ENCODE measurements at places on chromosomes 6 and 20. TPM values are rescaled to one million over a fixed set of nuclear protein-coding genes. Genes with fewer than 3 reads are reported as not detected.

- no peaks in the 10 kb centered on the region for H3K4me1 ChIP-seq
- H3K27ac ChIP-seq: no peak overlapping the region
- H3K27me3 ChIP-seq: peaks cover 5% of the 10 kb centered on the region
- DNase-seq: no peak
- H3K4me3 ChIP-seq: no peak overlapping the region
- H3K36me3 ChIP-seq: no peaks in the 10 kb centered on the region
Measured at GRCh38 chr20:36017048-36017951, 48.9 kb downstream of the CNBD2 start.

Gene TGM3
- total RNA-seq: not detected

DNA sequence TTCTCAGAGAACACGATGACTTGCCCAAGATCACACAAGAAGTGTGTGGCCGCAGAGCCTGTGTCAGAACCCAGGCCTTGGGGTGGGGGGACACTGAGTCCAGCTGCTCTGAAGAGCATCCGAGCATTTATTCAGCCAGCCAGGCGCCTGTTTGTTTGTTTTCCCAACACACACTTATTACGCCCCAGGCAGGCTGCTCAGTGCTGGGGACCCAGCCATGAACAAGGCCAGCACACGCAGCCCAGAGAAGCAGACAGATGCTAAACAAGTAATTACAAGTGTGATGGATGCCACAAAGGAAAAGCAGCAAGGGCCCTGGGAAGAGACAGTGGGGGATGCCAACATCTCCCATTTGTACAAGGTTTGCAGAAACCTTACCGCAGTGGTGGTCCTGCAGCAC, 19.4 kb upstream of the SIRPA start:
- H3K27ac ChIP-seq: no peak overlapping the region
- no peak for DNase-seq
- no peaks in the 10 kb centered on the region for H3K27me3 ChIP-seq
- H3K36me3 ChIP-seq: no peaks in the 10 kb centered on the region
- H3K4me1 ChIP-seq: no peaks in the 10 kb centered on the region

DNA sequence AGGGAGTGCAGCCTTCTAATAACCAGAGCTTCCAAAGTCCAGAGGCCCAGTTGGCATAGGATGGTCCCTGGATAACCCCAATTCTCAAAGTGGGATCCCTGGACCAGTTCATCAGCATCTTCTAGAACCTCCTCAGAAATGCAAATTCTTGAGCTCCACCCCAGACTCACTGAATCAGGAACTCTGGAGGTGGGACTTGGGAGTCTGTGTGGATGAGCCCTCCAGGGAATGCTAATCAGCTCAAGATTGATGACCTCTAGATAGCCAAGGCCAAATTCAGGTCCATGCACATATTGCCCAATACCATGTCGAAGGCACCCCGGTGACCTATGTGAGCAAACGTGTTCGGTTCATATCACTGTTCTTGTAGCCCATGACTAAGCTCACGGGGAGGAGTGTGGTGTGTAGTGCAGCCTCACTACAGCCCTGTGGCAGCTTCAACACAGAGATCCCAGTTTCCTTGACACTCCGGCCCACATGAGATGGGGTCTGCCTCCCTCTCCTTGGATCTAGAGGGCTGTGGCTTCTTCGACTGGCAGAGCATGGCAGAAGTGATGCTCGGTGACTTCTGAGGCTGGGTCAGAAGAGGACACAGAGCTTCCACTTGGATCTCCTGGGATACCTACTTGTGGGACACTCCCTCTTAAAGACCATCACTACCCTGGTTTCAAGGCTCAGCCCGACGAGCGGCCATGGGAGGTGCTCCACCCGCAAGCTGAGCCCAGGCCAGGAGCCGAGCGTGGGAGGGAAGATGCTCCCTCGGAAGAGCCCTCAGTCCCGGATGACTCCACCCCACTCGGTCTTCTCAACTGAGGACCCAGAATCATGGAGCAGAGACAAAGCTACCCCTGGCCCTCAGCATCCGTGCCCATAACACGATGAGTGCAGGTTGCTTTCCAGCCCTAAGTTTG, 151.1 kb upstream of the CST7 start:
- H3K4me3 ChIP-seq: no peak overlapping the region
- no peak overlapping the region for H3K27ac ChIP-seq
- H3K36me3 ChIP-seq: no peaks in the 10 kb centered on the region
- no peak for DNase-seq
- no peaks in the 10 kb centered on the region for H3K4me1 ChIP-seq
- H3K27me3 ChIP-seq: no peaks in the 10 kb centered on the region

DNA sequence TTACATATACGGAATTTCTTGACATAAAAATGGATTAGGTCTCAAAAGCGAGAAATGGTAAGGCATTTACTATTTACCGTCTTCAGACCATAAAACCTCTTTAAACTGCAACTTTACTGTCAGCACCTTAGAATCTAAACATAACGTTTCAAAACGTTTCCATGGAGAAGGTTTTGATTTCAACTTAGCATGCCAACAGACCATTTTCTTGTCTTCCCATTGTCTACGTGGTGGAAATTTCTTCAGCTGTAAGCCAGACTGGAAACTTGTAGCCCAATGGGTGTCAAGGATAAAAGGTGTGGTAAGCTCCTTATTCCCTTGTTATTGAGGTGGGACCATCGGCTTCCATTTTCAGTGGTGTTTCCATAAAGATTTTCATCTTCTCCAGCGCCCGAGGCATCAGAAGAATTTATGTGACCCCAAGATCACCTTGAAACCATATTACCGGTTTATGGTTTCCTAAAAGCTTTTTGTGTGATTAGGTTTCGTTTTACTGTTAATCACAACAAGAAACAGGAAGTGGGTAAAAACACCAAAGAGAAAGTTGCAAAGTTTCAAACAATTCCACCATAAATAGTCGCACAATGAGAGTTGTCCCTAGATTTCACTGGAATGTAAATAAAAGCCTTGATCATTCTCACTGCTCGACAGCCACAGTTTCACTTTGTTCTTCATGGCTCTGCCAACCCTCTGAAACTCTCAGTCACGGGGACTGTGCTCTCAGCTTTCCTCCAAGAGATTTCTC, 63.0 kb upstream of the CD2AP start:
- H3K4me3 ChIP-seq: peak overlapping the region; percentile 70
- peaks cover 26% of the 10 kb centered on the region for H3K27me3 ChIP-seq
- no peaks in the 10 kb centered on the region for H3K36me3 ChIP-seq
- DNase-seq: peak; percentile 13

Gene EDN1
- total RNA-seq: 0.09 TPM

Gene TPX2
- 83.0 TPM for total RNA-seq

- H3K27me3 ChIP-seq: no peaks in the 10 kb centered on the region
- peaks cover 62% of the 10 kb centered on the region for H3K4me1 ChIP-seq
- DNase-seq: no peak
- peak overlapping the region; percentile 62 for H3K27ac ChIP-seq
- peaks cover 6% of the 10 kb centered on the region for H3K36me3 ChIP-seq
Measured at GRCh38 chr20:3993109-3993508, 22.2 kb downstream of the RNF24 start.

Gene NMBR
- not detected for total RNA-seq

GRCh38 chr6:30508890-30509736, 19.8 kb downstream of the HLA-E start:
- peak overlapping the region; percentile 23 for H3K4me3 ChIP-seq
- peaks cover 43% of the 10 kb centered on the region for H3K4me1 ChIP-seq
- H3K27ac ChIP-seq: peak overlapping the region; percentile 82
- no peak for DNase-seq
- H3K36me3 ChIP-seq: peaks cover 5% of the 10 kb centered on the region
- no peaks in the 10 kb centered on the region for H3K27me3 ChIP-seq

Gene TTPAL
- 19.7 TPM for total RNA-seq

- no peaks in the 10 kb centered on the region for H3K4me1 ChIP-seq
- no peak overlapping the region for H3K27ac ChIP-seq
- H3K36me3 ChIP-seq: no peaks in the 10 kb centered on the region
- H3K27me3 ChIP-seq: no peaks in the 10 kb centered on the region
- H3K4me3 ChIP-seq: no peak overlapping the region
Measured at GRCh38 chr6:1724616-1725015, 114.9 kb downstream of the FOXC1 start.

DNA sequence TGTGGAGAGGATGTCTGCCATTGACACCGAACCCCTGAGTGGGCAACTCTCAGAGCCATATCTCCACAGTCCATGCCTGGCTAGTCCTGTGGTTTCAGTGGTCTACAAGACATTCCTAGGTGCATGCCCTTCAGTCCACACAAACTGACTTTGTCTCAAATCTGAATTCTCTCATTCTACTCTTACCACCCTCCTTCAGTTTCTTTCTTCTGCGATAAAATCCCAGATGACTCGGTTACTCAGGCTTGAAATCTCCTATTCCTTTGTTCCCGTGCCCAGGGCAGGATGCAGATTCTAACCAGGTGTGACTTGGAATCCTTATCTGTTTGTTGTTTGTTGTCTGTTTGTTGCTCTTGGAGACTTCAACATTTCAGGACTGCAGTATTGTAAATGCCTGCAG, 9.3 kb downstream of the CDS2 start:
- no peak overlapping the region for H3K27ac ChIP-seq
- peaks cover 8% of the 10 kb centered on the region for H3K4me1 ChIP-seq
- DNase-seq: no peak

DNA sequence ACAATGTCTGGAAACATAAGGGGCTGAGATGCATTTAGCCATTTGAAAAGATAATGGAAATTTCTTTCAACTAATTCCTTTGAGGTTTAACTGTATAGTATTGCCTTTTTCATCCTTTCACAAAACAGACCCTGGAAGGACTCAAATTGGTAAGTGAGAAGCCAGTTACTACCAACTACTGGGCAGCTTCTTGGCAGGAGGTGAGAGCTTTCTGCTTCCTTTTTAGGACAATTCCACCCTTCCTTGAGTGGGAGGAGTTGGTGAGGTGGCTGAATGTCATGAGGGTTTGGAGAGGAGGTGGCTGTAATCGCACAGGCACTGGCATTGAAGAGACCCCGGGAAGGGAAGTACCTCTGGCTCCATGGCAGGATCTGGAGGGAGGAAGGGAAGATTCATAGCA, 341.1 kb downstream of the NRN1 start:
- DNase-seq: no peak
- H3K4me3 ChIP-seq: no peak overlapping the region
- H3K27me3 ChIP-seq: no peaks in the 10 kb centered on the region
- no peaks in the 10 kb centered on the region for H3K36me3 ChIP-seq

Gene SGK1
- 74.0 TPM for total RNA-seq

Gene MRPL14
- total RNA-seq: 70.3 TPM

DNA sequence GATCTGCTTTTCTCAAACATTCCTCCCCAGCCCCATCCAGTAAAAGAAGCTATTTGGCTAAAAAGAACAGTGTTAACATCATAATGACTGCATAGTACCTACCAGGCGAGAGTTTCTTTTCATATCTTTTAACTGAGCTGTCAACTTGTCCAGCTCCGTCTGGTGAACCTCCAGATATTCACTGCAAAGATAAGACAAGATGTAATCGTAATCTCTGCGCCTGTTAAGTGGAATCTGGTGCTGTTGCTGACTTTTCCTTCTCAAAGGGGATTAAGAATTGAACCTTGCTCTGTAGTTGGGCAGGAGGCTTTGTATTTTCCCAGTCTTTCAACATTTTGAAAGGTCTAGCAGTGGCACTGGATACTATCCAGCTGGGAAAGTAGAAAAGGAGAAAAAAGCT, 63.0 kb downstream of the RIPOR2 start:
- no peaks in the 10 kb centered on the region for H3K27me3 ChIP-seq
- peaks cover 79% of the 10 kb centered on the region for H3K36me3 ChIP-seq
- no peak overlapping the region for H3K4me3 ChIP-seq
- no peak for DNase-seq
- no peak overlapping the region for H3K27ac ChIP-seq
- peaks cover 6% of the 10 kb centered on the region for H3K4me1 ChIP-seq

- DNase-seq: no peak
- H3K27me3 ChIP-seq: no peaks in the 10 kb centered on the region
- no peaks in the 10 kb centered on the region for H3K4me1 ChIP-seq
- no peak overlapping the region for H3K27ac ChIP-seq
- no peak overlapping the region for H3K4me3 ChIP-seq
- H3K36me3 ChIP-seq: no peaks in the 10 kb centered on the region
Measured at GRCh38 chr6:47230579-47230978, 79.1 kb downstream of the TNFRSF21 start.

GRCh38 chr6:14109411-14109826, 8.2 kb upstream of the CD83 start:
- peak overlapping the region; percentile 77 for H3K27ac ChIP-seq
- peak overlapping the region; percentile 70 for H3K4me3 ChIP-seq
- H3K4me1 ChIP-seq: peaks cover 42% of the 10 kb centered on the region
- H3K36me3 ChIP-seq: peaks cover 17% of the 10 kb centered on the region
- peaks cover 12% of the 10 kb centered on the region for H3K27me3 ChIP-seq
- no peak for DNase-seq

GRCh38 chr6:38527371-38527770, 112.4 kb downstream of the BTBD9 start:
- H3K4me1 ChIP-seq: peaks cover 9% of the 10 kb centered on the region
- peaks cover 15% of the 10 kb centered on the region for H3K36me3 ChIP-seq
- H3K4me3 ChIP-seq: no peak overlapping the region
- no peak overlapping the region for H3K27ac ChIP-seq
- DNase-seq: no peak

Gene TASP1
- total RNA-seq: 9.6 TPM

GRCh38 chr6:14134211-14134910, 16.8 kb downstream of the CD83 start:
- H3K27me3 ChIP-seq: no peaks in the 10 kb centered on the region
- H3K36me3 ChIP-seq: peaks cover 75% of the 10 kb centered on the region
- no peak overlapping the region for H3K4me3 ChIP-seq
- no peak for DNase-seq

DNA sequence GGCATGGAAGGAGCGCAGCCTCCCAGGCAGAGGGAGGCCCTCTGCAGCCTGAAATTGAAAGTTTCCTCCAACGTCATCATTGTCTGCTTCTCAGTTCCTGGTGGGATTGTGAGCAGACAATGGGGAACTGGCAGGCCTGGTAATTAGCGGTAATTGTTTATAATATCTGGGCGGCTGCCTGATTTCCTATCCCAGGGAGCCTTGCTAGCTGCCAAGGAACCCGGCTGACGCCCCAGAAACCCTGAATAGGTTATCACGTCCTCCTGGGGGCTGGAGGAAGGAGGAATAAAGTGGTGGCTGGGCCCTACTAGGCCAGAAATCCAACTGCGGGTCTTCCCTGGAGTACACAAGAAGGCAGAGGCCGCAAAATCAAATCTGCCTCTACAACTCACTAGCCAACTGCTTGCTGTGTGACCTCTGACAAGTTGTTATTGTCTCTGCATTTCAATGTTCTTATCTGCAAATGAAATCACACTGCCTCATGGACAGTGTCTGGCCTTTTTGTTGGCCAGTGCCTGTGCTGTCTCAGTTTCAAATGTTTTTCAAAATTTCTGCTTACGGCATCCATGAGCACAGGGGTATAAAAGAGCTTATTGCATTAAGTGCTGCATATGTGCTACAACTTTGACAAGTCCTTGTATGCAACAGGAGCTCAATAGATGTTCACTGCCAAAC, 16.9 kb downstream of the KCNK15 start:
- H3K36me3 ChIP-seq: no peaks in the 10 kb centered on the region
- H3K4me1 ChIP-seq: no peaks in the 10 kb centered on the region
- H3K4me3 ChIP-seq: no peak overlapping the region
- DNase-seq: no peak

Gene TFAP2A
- 0.23 TPM for total RNA-seq
